M059J (cell line): ENCODE measurements at places on chromosomes 7 and 10. TPM values are rescaled to one million over a fixed set of nuclear protein-coding genes. Genes with fewer than 3 reads are reported as not detected.

The IL6 gene
- 9.4 and 14.2 TPM in 2 replicates for total RNA-seq

The EIF4EBP2 gene
- total RNA-seq: 33.9 and 46.0 TPM in 2 replicates

The CALY gene
- not detected in 2 replicates for total RNA-seq

The LRWD1 gene
- 27.3 and 27.4 TPM in 2 replicates for total RNA-seq

DNA sequence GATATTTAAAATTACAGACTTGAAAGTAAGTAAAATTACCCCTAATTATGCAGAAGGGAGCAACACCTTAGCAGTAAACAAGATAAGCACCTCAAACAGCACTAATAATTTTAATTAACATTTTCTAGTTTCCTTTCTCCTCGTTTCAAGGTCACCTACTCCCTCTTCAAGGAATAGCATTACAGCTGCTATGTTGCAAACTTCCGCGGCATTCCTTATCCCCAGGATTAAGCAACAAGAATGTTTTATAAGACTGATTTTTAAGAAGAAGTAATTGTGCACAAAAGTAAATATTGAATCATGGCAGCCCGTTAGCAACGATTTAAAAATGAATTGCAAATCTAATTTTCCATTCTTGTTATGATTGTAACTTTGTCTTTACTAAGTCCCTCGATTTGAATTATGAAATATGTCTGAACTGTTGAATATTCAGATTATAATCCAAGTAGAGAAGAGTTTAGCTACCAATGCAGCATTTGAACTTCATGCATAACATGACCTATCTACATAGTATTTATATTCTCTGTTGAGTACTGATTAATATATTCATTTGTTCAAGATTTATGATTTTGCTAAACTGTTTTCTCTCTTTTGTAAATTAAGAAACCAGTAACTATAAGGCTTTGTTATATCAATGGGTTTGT, 593.5 kb upstream of the MGMT start:
- DNase-seq: no peak

- DNase-seq: peak; percentile 91
Observed at GRCh38 chr7:35037526-35038341, 449 bp upstream of the DPY19L1 start.

GRCh38 chr10:89426230-89426868, 12.0 kb downstream of the IFIT5 start:
- DNase-seq: peak; percentile 65

DNA sequence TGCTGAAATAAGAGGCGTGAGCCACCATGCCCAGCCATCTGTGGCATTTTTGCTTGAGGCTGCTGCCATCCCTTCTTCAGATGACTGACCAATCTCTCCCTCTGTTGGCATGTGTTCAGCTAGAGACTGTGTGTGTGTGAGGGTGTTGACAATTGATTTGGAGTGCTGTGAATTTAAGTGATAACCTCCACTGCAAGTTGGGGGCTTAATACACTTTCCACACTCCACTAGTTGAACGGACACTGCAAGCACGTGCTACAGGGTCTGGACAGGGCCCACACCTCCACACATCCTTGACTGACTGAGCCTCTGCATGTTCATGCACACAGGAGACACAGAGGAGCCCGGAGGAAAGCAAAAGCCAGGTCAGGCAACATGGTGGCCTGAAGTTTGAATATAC, 51.3 kb downstream of the BRAF start:
- peak; percentile 2 for DNase-seq

GRCh38 chr7:19944363-19945120, 171.1 kb upstream of the TMEM196 start:
- DNase-seq: no peak

GRCh38 chr7:71752171-71752935, 620.4 kb downstream of the GALNT17 start:
- peak; percentile 28 for DNase-seq

- DNase-seq: no peak
Observed at GRCh38 chr10:45373576-45374349, at the start of gene ALOX5. ALOX5 (plus strand) TSS chr10:45374216; CDS start chr10:45374280, 64 bp downstream.
